ENCODE measurements at places on chromosomes 6 and 20.

DNA sequence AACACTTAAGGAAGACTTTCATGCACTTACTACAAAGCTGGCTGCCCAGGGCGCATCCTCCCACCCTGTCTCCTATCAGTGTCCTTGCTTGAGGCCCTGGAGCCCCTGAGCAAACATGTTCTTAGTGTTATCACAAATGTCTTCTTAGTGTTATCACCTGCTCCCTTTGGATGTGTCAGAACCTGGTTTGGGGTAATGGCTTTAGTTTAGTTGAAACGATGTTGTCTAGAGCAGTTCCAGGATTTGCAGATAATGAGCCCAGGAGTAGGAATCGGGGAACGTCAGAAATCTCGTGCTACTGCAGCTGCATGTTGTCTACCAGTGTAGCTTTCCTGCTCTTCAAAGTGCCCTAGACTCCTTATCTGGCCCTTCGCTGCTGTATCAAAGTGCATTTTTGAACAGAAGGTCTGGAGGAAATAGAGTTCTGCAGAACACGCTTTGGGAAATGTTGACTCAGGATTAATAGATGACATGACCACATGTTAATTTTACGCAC, 69.6 kb downstream of the PHACTR2 start:
- no peak for DNase-seq

DNA sequence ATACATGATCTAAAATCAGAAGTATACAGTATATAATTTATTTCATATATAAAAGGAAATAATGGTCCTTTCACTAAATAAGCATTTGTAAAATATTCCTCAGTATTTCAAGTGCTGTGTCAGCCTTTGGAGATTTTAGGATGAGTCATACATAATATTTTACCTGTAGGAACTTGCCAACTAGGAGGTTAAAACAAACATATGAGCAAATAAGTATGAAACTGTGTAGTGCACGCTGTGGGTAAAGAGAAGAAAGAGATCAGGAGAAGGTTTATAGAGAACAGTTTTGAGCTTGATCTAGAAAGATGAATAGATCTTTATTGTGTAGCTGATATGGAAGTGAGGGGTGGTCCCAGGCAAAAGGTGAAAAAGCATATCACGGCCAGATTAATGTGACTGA, 169.9 kb upstream of the RNF217 start:
- no peak for DNase-seq

- no peak for DNase-seq
Observed at GRCh38 chr20:3924304-3925112, 35.3 kb downstream of the PANK2 start.

DNA sequence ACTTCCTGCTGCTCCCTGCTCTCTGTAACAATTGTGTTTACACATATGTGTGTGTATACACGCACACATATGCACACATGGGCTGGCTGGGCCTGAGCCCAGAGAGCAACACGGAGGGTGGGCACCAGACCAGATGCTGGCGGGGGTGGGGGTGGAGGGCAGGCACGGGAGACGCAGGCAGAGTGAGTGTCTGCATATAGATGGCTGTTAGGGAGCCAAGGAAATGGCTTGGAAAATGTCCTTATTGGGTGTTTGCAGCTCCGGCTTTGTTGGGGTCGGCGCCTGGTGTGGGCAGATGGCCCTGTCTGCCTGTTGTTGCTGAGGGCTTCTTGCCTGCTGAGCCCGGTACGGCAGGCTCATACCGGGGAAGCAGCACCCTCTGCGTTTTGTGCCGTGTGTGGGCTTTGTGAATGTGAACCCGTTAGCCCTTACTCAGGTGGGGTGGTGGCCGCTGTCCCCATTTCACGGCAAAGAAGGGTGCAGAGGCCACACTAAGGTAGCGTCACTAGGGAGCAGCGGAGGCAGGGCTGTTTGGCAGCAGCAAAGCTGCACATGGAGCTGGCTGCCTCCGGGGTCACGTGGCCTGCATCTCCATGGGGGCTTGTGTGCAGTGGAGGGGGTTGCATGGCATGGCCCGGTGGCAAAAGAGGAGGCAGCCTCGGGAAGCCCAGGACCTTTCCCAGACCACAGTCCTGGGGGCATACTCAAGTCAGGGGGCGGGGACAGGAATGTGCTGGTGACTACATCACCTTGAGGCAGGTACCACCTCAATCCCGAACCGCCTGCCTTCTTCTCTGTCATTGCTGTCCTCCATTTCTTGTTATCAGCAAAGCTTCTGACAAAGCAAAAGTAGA, 47.4 kb upstream of the SRF start:
- DNase-seq = no peak

DNA sequence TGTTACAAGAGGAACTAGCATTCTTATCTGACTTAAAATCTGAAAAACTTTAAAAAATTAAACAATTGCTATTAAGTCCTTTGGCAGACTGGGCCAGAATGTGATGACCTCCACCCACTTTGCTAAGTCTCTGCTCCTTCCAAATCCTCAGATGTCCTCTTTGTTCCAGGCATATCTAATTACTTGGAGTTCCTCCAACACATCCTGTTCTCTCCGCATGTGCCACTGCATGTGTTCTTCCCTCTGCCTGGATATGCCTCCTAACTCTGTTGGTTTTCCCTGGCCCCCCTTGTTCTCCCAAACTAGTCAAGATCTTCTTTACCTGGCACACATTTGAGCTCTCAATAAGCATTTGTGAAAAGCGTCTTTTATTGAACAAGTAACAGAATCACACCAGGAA, 23.1 kb downstream of the ELOVL2 start:
- no peak for DNase-seq
